ENCODE measurements at places on chromosomes 1 and 21.

GRCh38 chr1:152344438-152344837, 15.4 kb downstream of the FLG2 start:
- no peak for DNase-seq

DNA sequence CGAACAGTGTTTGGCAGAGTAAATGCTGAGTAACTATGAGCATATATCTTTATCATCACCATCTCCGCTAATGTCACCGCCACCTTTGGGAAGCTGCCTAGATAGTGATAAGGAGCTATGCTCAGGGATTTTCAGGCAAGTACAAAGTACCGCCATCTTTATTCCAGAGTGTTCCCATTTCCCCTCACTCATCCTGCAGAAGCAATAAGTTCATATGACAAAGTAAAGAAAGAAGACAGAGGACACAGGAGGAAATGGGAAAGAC, 89.6 kb downstream of the TGFBR3 start:
- DNase-seq: no peak

GRCh38 chr1:160646711-160647328, at the start of gene SLAMF1:
TSS of gene SLAMF1 (minus strand) at chr1:160647044. CDS start at chr1:160646945, 99 bp downstream.
- DNase-seq: no peak

DNA sequence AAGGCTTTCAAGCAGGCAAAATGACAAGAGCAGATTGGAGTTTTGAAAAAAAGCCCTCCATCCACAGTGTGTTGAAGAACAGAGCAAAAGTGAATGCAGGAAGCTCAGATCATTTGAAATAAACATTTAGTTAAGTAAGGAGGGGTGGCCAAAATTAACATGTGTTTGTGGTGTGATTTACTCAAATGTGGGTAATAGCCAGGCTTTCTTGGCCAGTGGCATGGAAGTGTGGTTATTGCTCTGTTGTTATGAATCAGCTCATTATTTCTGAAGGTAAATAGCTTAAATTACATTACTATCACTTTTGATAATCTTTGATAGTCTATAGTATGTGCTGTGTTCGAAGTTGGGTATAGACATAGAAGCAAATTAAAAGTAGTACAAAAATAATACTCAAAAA, 485.9 kb downstream of the LMO4 start:
- no peak for DNase-seq

DNA sequence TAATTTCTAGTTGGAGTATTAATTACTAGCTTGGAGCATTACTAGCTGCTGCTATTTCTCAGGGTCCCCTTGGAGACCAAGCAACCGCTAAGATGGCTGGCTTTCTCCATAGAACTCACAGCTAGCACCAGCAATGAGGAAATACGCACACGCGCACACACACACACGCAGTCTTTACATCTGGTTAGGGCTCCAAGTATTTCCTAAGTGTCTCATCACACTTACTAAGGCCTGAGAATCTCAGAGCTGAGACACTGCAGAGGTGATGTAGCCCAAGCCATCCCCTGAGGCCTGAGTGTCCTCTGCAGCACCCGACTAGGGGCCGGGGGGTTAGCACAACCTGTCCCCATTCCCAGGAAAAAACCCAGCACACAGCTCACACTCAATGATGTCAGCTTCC, 42.5 kb downstream of the ITPKB start:
- DNase-seq: no peak

DNA sequence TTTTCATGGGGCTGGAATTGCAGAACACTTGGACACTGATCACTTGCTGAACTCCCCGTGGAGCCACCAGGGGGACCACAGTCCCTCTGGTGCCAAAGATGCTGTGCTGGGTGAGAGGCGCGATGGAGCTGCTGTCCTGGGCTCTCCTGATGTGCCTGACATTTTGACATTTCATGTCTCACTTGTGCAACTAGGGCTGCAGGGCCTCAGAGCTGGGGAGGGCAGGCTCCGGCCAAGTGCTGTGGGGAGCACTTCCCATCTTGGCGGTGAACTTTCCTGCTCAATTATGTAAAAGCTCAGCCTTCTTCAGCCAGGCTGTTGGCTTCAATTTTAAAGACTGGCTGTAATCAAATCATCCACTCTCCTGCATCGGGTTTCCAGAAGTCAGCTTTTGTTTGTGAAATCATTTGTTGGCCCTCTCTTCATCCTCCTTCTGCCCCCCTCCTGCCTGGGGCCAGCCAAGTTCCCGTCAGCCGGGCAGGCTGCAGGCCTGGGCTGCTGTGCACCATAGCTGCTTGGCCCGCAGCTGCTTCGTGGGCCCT, 36.8 kb downstream of the KCNAB2 start:
- DNase-seq: no peak

DNA sequence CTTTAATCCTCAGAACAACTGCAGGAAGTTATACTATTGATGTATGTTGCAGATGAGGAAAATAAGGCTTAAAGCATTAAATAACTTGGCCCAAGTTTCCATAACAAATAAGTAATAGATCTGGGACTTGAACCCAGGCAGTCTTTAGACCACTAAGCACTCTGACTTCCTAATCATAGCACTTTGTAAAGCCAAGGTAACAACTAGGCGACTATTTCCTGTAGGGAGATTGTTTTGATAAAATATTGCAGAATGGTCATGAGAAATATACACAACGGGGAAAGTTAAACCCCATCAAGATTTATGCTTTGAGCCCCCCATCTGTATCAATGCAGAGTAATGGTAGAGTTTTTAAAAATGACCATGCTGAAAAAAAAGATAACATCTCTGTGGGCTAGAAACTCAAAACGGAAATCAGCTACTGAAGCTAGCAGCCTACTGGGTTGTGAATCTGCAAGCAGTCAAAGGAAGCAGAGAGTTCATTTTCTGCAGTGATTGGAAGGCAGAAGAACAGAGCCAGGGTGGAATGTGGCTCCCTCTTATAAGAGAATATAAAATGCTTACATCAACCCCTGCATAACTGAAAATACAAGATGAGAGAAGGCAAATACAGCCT, 111.2 kb upstream of the OLIG2 start:
- no peak for DNase-seq

GRCh38 chr1:68470388-68470970, 20.7 kb upstream of the RPE65 start:
- no peak for DNase-seq

- no peak for DNase-seq
These were observed 27.6 kb upstream of the HUNK start for GRCh38 chr21:31845151-31845729.

GRCh38 chr1:1290238-1290731, 10.0 kb downstream of the SCNN1D start:
- peak; percentile 5 for DNase-seq

GRCh38 chr1:6416295-6416656, 3.4 kb downstream of the HES2 start:
- DNase-seq: no peak

Data from DMS79 (cell line).